ENCODE measurements at places on chromosomes 2 and 18.

DNA sequence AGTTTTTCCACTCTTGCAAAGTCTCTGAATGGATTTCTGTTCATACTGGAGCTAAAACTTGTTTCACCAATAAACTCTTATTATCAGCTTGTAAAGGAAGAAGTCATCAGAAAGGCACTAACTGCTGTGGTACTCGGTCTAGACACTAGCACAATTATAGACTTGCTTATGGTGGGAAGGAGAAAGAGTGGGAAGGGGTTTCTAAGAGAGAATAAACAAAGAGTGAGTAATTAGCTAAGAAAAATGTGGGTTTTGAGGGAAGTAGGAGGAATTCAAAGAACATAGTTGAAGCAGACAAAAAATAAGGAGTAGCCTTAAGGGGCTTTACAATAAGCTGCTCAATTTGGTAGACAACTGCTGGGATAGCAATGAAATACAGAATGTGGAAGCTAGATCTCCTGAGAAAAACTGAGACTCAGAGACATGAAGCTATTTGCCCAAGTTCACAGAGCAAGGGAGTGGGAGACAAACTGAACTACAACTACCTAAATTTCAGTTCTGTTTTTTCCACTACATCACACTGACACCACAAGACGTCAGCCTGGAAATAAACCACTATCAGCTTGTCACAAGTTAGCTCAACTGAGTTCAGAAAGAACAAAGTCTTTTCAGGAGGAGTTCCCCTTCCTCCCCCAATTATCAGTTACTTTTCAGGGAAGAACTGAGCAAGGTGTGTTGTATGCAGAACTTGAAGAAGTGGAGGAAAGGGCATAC, 59.7 kb downstream of the MAP4K3 start:
- DNase-seq = no peak

DNA sequence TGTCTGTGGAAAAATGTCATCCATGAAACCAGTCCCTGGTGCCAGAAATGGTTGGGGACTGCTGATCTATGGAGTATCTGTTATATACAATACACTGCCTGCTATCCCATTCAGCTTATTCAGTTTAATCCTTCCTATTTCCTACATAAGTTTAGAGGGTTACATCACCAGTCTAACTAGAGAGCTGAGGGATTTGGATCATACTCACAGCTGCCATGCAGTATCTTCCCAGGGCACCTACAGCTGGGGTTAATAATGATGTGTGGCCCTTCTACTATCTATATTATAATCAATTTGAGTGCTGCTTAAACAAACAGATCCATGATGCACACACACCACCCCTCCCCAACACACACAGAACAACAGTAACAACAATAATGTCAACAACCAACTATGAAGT, 524.0 kb downstream of the LRRTM4 start:
- DNase-seq = no peak

GRCh38 chr2:215554689-215555498, 119.0 kb upstream of the FN1 start:
- no peak for DNase-seq

GRCh38 chr2:127986548-127987079, 41.2 kb downstream of the SAP130 start:
- DNase-seq = no peak

GRCh38 chr18:23617412-23618014, 31.2 kb upstream of the NPC1 start:
- DNase-seq = no peak

DNA sequence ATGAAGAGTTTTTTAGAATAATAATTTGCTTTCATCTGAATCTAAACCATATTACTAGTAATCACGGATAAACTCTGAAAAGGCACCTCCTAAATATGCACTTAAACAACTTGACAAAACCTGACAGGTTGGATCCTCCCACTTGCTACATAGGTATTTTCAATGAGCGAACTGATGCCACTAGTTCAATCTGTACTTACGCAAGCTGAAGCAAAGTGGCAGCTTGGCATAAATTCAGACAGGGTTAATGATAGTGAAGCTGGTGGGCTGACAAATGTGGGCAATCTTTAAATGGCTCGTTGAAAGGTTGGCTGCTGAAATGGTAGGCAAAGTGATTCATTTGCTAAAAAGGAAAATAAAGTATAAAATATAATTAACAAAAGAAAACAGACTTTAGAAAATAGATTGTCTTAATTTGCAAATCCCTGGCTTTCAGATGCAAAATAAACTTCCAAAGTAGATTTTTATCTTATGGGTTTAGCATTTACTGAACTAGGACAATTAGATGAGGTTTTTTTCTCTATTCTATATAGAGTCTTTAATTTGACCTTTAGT, 1713.5 kb upstream of the SLC39A10 start:
- no peak for DNase-seq

DNA sequence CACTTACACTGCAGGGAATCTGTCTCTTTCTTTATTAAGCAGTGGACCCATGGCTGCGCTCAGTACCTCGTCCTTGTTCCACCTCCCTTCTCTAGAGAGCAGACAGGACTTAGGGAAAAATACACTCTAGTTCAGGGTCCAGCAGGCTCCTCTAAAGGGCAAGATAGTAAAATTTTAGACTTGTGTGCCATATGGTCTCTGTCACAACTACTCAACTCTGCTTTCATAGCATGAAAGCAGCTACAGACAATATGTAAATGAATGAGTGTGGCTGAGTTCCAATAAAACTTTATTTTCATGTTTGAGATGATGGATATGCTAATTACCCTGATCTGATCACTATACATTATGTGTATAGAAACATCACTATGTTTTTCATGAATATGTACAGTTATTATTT, 163.1 kb downstream of the BABAM2 start:
- DNase-seq = no peak

- no peak for DNase-seq
Observed at GRCh38 chr2:174027956-174028355, 62.8 kb upstream of the SP3 start.

DNA sequence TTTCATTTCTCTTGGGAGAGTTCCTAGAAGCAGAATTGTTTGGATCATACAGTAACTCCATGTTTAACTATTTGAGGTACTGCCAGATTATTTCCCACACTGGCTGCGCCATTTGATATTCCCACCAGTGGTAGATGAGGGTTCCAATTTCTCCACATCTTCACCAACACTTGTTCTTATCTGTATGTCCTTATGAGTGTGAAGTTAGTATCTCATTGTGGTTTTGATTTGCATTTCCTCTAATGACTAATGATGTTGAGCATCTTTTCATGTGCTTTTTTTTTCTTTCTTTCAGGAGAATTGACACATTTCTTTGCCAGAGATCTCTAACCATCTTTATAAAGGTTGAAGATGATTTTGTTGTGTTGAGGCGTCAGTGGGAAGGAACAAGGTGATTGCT, 4.1 kb upstream of the MGAT5 start:
- DNase-seq = no peak

GRCh38 chr18:62569081-62569655, 46.3 kb downstream of the ZCCHC2 start:
- no peak for DNase-seq

DNA sequence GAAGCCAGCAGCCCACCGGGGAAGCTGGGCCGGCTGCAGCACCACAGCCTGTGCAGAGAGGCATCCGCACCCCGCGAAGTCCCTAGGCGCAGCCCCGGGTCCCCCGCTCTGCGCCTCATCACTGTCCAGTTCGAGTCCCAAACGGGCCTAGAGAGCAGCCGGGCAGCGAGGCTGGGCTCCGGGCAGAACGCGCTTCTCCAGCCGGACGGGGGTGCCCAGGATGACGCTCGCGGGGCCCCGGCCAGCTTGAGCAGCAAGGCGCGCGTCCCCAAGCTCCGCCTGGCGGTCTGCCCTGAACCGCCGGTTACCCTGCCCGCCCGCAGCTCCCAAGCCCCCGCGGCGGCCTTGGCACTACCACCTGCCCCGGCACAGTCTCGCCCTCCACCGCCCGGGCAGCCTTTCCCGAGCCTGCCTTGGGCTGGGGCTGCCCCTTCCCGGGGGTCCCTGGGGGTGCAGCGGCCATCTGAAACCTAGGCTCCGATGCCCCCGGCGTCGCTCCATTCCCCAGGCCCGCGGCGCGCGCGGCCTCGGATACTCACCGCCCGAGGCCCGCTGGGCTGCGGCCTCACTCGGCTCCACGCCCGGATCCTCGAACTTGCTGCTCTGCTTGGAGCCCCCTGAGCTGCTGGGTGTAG, 591 bp downstream of the SLC16A14 start:
- DNase-seq = no peak

- DNase-seq = no peak
Observed at GRCh38 chr2:100238471-100238870, 83.8 kb downstream of the LONRF2 start.

GRCh38 chr2:44559108-44559507, 197.4 kb downstream of the CAMKMT start:
- no peak for DNase-seq

DNA sequence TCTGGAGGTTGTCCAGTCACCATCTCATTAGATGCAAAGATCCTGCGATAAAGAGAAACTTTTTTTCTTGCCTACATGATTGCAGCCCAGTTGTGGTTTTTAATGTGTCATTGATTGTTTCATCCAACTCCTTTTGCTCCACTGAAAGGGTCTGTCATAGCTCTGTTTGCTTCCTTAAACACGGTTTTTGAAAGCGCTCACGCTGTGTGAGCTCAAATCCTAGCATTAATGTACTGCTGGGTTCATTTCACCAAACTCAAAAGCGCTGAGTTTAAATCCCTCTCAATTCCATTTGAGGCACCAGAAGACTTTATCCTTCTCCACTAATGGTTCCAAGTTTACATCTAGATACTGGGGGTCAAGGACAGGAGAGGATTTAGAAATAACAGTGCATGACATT, 53.6 kb downstream of the CDK15 start:
- no peak for DNase-seq

DNA sequence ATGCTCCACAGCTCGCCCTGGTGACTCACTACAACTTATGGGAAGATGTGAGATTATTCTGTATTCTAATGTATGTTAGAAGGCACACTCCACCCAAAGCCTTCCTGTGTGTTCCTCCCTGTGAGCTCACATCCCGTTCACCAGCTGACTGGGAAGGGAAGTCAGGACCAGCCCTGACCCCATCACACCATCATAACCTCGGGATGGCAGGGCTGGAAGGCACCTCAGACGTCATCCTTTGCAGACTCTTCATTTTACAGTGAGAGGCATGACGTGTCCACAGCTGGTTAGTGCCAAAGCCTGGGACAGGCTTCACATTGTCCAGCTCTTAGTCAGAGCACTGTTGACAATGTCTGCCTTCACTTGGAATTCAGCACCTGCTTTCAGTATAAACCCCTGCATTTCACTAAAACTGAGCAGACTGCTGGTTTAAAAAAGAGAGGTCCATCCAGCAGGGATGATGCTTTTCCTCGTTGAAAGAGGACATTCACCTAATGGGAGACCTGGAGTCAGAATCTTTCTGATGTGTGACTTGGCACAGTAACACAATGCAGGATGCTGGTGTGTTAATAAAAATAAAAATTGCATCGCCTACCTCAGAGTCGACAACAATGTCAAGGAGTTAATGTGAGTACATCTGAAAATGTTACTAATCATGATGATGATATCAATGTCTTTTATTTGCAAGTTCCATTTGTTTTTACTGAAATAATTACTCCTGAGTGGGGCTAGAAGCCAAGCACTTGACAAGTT, 418.0 kb upstream of the TNP1 start:
- no peak for DNase-seq

DNA sequence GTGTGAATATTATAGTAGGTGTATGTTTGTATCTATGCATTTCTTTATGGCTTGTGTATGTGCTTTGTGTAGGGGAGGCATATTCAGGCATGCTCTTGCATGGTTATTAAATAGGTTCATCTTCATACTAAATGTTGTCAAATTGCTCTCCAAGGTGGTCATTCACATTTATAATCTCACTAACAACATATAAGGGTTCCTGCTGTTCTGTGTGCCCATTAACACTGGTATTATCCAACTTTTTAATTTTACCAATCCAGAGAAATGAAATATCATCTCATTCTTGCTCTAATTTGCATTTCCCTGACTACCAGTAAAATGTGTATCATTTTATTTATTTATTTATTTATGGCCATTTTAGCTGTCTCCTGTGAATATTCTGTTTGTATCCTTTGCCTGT, 29.0 kb upstream of the RPL37A start:
- no peak for DNase-seq

GRCh38 chr2:10162586-10163497, 40.3 kb downstream of the RRM2 start:
- DNase-seq = no peak

DNA sequence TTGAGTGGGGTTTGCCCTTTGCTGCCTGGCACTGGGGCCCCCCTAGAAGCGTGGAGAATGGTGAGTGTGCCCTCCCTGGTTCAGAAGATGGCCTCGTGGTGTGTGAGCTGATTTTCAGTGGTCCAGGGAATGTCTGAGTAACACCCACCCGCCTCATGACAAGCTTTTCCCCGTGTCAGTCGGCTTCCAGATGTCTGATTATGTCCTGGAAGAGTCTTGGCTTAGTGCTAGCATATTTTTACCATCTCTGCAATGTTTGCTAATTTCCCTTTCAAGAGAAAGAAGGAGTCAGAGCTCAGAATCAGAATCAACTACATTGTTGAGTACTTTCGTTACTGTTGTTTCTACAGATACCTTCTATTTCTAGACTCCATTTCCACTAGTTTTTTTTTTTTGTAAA, 214.7 kb downstream of the SEPTIN10 start:
- DNase-seq = no peak

DNA sequence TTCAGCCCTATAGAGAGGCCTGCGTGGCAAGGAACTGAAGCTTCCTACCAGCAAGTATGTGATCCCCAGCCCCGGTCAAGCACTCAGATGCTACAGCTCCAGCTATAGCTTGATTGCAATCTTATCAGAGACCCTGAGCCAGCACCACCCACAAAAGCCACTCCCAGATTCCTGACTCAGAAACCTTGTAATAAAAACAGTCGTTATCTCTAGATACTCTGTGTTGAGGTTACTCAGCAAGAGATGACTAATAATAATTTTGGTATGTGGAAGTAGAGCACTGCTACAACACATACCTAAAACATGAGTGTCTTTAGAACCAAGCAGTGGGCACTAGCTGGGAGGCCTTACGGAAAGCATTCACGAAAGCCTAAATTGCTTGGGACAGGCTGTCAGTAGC, 216.9 kb downstream of the UXS1 start:
- no peak for DNase-seq

- no peak for DNase-seq
Observed at GRCh38 chr2:216478151-216478550, 20.5 kb upstream of the RPL37A start.

- no peak for DNase-seq
Observed at GRCh38 chr18:74286106-74286855, 5.5 kb downstream of the CYB5A start.

- DNase-seq = no peak
Observed at GRCh38 chr2:62794791-62795190, 89.3 kb downstream of the EHBP1 start.

DNA sequence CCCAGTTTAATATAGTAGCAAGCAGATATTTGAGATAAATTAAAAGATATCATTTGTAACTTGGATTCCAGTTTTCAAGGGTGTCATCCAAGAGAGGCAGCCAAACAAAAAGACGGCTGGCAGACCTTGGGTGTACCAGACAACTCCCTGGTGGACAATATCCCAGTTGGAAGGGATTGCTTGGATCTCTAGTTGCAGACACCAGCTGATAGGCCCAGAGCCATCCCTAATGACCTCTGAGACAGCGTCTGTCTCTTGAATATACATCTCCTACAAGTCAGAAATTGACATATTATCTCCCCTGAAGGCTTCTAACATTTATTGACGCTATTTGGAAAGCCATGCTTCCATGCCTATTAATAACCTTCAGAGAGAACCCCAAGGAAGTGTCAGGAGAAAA, 67.7 kb downstream of the ACVR1 start:
- no peak for DNase-seq
